ENCODE measurements at places on chromosomes 4 and X.

DNA sequence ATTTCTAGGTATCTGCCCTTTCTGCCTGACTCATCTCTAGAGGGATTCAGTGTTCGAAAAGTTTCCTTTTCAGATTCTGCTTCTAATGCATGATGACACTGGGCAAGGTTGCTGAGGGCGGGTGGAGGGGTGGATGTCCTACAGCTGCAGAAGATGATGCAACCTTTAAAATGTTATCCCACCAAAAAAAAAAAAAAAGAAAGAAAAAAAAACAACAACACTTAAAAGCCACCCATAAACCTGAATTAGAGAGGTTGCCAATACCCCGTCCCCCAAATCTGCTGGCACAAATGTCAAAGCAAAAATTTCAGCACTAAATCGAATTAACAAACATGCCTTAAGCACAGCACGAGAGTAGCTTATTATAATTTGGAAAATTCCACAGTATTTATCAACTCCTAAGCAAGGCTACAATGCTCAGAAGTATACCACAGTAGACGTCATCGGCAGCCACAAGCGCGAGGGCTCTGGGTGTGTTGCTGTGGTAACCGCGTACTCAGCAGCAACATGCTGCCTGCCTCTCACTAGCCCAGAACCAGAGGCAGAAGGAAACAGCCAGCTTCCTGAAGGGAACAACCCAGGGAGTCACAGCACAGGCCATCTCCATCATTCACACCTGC, 167.5 kb upstream of the MAP3K15 start:
- DNase-seq: peak; percentile 29

DNA sequence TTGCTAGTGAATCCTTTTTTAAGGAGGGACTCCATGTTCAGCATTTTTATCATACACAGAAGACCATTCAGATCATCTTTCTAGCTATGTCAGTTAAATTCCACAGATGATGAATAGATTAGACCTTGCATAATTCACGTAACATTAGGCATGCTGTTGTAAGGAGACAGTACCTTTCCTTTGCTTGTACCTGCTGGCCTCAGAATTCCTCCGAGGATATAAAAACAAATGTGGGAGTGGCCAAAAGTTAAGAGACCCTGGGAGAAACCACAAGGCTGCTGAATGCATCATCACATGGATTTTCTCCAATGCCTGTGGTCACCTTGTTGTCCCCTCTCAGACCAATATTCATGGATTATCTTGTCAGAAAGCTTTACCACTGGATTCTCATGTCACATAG, 201.4 kb downstream of the MAGEB17 start:
- DNase-seq: no peak

GRCh38 chr4:146577111-146577510, 55.4 kb upstream of the SLC10A7 start:
- no peak for DNase-seq

DNA sequence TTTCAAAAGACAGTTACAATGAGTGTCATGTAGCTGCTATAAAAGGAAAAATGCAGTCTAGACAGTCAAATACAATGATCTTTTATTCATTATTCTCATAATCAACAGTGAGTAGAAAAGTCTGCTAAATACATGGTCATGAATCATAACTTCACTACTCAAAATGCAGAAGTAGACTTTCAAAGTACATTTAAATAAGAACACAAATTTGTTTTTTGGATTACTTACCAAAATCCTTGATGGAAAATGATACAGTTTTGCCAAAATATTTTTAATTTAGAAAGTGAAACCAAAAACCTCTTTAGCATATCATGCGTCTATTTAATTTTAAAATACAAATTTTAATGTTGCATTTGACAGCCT, 4.9 kb downstream of the ACSL4 start:
- DNase-seq: no peak

- DNase-seq: no peak
Measured at GRCh38 chrX:48498374-48498809, 10.4 kb upstream of the PORCN start.

GRCh38 chr4:116073051-116073450, 959.6 kb upstream of the NDST4 start:
- no peak for DNase-seq

- no peak for DNase-seq
Measured at GRCh38 chr4:78220283-78220682, 163.2 kb downstream of the FRAS1 start.

- DNase-seq: no peak
Measured at GRCh38 chr4:158814636-158815330, 46.0 kb downstream of the FNIP2 start.

- DNase-seq: no peak
Measured at GRCh38 chr4:107017443-107018343, 18.4 kb downstream of the DKK2 start.

- no peak for DNase-seq
Measured at GRCh38 chrX:132576939-132577338, 88.1 kb upstream of the MBNL3 start.
